ENCODE measurements at places on chromosomes 7 and 10. TPM values are rescaled to one million over a fixed set of nuclear protein-coding genes. Genes with fewer than 3 reads are reported as not detected.

Gene AFAP1L2
- 3.5 TPM for total RNA-seq

Gene IL2RA
- not detected for total RNA-seq

- H3K4me1 ChIP-seq, result no peaks in the 10 kb centered on the region
- no peak overlapping the region for H3K4me3 ChIP-seq
- H3K27me3 ChIP-seq, result no peaks in the 10 kb centered on the region
- H3K27ac ChIP-seq, result no peak overlapping the region
- no peaks in the 10 kb centered on the region for H3K36me3 ChIP-seq
- no peak for DNase-seq
Observed at GRCh38 chr10:15747632-15748031, 27.9 kb upstream of the ITGA8 start.

DNA sequence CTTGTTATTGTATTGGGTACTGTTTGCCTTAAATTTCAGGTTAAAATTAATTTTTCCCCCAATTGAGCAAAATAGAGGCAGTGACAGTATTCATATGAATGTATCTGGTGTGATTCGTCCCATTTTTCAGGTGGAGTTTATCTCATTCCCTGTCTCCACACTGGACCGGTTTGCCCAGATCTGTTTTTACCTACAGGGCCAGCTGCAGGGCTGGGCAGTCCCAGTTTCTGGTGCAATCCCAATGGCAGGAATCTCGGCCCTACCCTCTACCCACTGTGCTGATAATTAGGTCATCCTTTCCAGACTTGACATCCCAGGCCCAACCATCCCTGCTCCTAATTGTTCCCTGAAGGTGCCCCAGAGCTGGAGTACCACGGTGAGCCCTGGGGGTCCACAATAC is 49.8 kb upstream of the NFE2L3 start:
- no peaks in the 10 kb centered on the region for H3K27me3 ChIP-seq
- H3K27ac ChIP-seq, result no peak overlapping the region
- no peaks in the 10 kb centered on the region for H3K4me1 ChIP-seq
- H3K36me3 ChIP-seq, result no peaks in the 10 kb centered on the region

Gene PDE1C
- total RNA-seq, result 0.46 TPM

DNA sequence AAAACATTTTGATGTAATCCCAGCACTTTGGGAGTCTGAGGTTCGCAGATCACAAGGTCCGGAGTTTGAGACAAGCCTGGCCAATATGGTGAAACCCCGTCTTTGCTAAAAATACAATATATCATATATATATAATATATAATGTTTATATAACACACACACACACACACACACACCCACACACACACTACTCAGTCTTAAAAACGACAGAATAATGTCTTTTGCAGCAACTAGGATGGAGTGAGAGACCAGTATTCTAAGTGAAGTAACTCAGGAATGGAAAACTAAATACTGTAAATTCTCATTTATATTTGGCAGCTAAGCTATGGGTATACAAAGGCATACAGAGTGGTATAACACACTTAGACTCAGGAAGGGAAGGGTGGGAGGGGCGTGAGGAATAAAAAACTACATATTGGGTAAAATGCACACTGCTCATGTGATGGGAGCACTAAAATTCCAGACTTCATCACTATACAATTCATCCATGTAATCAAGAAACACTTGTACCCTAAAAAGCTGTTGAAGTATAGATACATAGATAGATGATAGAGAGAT is 231.2 kb upstream of the SEMA3A start:
- DNase-seq, result no peak
- H3K27ac ChIP-seq, result no peak overlapping the region
- no peak overlapping the region for H3K4me3 ChIP-seq
- no peaks in the 10 kb centered on the region for H3K27me3 ChIP-seq

DNA sequence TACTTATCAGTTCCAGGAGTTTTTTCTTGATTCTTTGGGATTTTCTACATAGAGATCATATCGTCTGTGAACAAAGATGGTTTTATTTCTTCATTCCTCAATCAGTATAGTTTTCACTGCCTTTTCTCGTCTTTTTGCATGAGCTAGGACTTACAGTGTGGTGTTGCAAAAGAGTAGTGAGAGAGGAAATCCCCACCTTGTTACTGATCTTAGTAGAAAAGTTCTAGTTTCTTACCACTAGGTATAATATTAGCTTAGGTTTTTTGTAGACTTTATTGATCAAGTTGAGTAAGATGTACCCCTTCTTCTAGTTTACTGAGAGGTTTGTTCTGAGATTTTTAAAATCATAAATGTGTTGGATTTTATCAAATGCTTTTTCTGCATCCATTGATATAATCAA is 123.3 kb downstream of the TMEM26 start:
- no peaks in the 10 kb centered on the region for H3K36me3 ChIP-seq
- no peak for DNase-seq
- no peaks in the 10 kb centered on the region for H3K27me3 ChIP-seq
- no peak overlapping the region for H3K4me3 ChIP-seq
- H3K27ac ChIP-seq, result no peak overlapping the region

All from gastrocnemius medialis (tissue), 4 donors.